A673 (cell line): ENCODE measurements at places on chromosomes 2 and 18. TPM values are rescaled to one million over a fixed set of nuclear protein-coding genes. Genes with fewer than 3 reads are reported as not detected.

The CLEC4F gene
- total RNA-seq = 0.67 and 1.1 TPM in 2 replicates

The NT5DC4 gene
- not detected in 2 replicates for total RNA-seq

The ATP8B1 gene
- total RNA-seq = 35.6 and 39.3 TPM in 2 replicates

The TUBA3E gene
- not detected in 2 replicates for total RNA-seq

GRCh38 chr2:221100467-221101089 is 471.5 kb downstream of the EPHA4 start:
- no peak overlapping the region for H3K27ac ChIP-seq
- no peaks in the 10 kb centered on the region for H3K36me3 ChIP-seq
- H3K4me3 ChIP-seq = no peak overlapping the region
- H3K27me3 ChIP-seq = no peaks in the 10 kb centered on the region
- H3K4me1 ChIP-seq = peaks cover 29% of the 10 kb centered on the region

- DNase-seq = peak; percentile 46
- H3K36me3 ChIP-seq = no peaks in the 10 kb centered on the region
These were observed 178.2 kb downstream of the ANAPC1 start for GRCh38 chr2:111705711-111706336.

DNA sequence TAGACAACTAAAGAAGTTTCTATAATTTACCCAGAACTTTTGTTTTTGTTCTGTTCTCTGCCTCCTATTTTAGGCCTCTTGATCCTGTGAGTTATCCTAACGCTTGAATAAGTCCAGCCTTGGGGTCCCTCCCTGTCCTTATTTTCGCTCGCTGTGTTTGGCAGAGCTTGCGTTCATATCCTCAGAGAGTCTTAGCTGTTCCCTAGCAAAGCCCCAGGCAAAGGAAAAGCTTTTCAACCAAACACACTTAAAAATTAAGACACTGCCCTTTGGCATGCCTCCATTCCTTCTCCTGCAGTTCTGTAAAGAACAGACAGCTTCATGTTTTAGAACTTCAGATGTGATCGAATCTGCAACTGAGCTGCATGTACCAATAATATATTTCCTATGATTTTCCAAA is 517.2 kb downstream of the SUCLG1 start:
- H3K36me3 ChIP-seq = no peaks in the 10 kb centered on the region
- no peak overlapping the region for H3K27ac ChIP-seq
- no peak overlapping the region for H3K4me3 ChIP-seq
- no peaks in the 10 kb centered on the region for H3K4me1 ChIP-seq
